ENCODE measurements at places on chromosomes 4 and X.

DNA sequence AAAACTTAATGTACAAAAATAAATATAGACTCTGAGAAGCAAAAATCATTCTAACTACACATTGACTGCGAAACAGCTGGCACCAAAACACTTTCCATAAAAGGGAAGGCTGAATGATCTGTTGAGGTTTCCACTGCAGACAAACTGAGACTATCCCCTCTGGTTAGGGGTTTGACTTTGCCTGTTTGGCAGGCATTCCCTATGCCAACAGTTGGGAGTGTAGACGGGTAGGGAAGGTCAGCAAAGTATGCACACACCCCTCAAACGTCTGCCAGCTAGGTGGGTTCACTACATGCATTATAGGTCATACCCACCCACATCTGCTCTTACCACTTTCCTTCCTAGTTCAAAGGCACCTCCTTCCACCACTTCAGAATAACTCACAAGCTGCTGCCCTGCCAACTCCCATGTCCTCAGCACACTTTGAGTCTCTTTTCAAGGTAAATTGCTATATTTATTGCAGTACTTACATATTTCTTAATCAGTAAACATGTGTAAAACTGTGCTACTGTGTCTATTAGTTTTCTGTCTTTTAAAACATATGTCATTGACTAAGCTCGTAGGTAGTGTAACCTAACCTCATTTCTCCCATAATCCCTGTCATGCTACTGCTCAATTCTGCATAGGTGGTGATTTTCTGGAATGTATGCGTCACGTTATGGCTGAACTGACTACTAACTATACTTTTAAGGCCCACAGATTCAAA lies 12.4 kb downstream of the CTSO start:
- no peak for DNase-seq

GRCh38 chr4:173547889-173548288 lies 17.9 kb upstream of the HAND2 start:
- no peak for DNase-seq

GRCh38 chrX:130884627-130885026 lies 18.4 kb downstream of the ENOX2 start:
- DNase-seq = no peak

DNA sequence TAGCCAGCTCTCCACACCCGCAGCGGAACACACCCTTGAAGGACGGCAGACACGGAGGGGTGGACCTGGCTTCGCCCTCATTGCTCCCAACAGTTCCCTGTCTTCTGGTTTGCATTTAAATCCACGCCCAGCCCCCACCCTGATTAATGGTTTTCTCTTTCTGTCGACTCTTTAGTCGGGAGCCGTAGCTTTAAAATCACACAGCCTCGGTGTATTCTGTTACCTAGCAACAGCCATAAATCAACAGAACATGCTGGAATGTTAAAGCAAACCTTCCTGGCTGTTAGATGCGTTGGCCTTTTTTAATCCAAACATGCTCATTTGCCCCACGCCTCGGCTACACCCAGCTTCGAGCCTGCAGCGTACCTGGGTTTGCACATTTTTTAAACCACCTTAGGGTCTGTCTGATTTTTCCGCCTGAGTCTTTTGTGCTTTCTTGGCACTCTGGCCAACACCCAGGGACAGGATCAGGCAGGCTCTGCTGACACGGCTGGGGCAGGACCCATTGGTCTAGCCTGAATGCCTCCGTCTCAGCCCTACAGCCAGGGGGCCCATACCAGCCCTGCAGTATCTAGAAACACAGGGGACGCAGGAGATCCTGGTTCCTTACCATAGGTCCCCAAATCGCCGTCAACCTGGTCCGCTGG lies 21.4 kb upstream of the PPP2R2C start:
- no peak for DNase-seq

DNA sequence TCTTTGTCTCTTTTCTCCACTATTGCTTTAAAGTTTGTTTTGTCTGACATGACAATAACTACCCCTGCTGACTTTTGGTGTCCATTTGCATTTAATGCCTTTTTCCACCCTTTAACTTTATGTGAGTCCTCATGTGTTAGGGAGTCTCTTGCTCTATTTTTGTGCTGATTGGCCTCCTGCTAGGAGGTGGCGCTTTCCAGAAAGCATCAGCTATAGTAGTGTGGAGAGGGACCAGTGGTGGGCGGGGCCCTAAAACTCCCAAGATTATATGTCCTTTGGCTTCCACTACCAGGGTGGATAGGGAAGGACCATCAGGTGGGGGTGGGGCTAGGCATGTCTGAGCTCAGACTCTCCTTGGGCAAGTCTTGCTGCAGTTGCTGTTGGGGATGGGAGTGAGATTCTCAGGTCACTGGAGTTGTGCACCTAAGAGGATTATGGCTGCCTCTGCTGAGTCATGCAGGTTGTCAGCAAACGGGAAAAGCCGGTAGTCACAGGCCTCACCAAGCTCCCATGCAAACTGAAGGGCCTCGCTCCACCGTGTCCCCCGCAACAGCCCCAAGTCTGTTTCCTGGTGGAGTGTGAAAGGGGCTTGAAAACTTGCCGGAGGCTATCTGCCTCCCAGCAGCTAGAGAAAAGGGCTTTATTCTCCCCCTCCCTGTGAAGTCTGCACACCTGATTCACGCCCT lies 156.3 kb downstream of the CPEB2 start:
- no peak for DNase-seq
